ENCODE measurements at places on chromosomes 16 and 17. TPM values are rescaled to one million over a fixed set of nuclear protein-coding genes. Genes with fewer than 3 reads are reported as not detected.

DNA sequence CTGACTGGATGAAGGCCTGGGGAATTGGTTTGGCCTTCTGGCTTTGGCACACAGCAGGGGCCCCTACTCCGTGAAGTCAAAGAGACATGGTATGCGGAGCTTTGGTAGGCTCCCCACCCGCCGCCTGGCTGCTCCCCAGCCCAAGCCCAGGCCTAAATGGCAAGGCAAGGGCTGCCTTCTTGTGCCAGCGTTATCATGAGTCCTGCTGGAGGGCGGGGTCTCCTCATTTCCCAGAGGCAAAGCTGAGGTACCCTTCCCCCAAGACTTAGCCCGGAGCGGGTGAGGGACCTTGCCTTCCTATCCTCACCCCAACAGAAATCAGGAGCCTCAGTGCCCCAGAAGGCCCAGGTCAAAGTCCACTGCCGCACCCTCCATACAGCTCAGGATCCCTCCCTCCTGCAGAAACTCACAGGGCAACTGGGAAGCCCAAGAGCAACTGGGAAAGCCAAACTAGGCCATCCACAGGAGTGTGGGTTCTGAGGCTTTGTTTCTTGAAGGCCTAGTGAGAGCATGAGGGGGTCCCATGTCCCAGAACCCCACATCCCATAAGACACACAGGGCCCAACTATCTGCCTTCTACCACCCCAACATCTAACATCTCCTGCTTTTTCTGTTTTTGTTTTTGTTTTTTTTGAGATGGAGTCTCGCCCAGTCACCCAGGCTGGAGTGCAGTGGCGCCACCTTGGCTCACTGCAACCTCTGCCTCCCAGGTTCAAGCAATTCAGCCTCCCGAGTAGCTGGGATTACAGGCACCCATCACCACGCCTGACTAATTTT, 9.3 kb downstream of the PGAP3 start:
- DNase-seq: no peak
- H3K36me3 ChIP-seq: no peaks in the 10 kb centered on the region

- no peak overlapping the region for H3K27ac ChIP-seq
- no peaks in the 10 kb centered on the region for H3K27me3 ChIP-seq
- H3K4me3 ChIP-seq: no peak overlapping the region
- no peak for DNase-seq
Observed at GRCh38 chr17:17941015-17941414, 31.2 kb downstream of the TOM1L2 start.

DNA sequence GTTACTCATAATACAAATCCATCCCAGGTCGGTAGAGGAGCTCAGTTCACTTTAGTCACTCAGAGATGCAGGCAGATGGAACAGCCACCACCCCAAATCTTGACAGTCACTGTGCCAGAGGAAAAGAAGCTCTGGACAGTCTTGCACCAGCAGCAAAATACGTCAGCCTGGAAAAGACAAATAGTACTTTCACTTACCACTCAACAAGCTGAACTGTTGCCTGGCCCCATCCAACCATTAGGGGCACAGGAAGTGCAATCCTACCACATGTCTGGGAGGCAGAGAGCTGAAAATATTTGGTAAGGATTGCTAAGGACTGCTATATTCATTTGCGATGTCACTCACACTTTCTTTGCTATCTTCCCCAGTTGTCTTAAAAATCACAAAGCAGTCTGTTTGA, 239.1 kb upstream of the TOX3 start:
- H3K36me3 ChIP-seq: no peaks in the 10 kb centered on the region
- no peaks in the 10 kb centered on the region for H3K27me3 ChIP-seq
- no peak overlapping the region for H3K4me3 ChIP-seq
- H3K27ac ChIP-seq: no peak overlapping the region

- no peak for DNase-seq
- H3K27me3 ChIP-seq: no peaks in the 10 kb centered on the region
- no peaks in the 10 kb centered on the region for H3K36me3 ChIP-seq
- H3K4me3 ChIP-seq: no peak overlapping the region
- no peak overlapping the region for H3K27ac ChIP-seq
Observed at GRCh38 chr16:63617047-63617989, 1504.5 kb downstream of the CDH11 start.

DNA sequence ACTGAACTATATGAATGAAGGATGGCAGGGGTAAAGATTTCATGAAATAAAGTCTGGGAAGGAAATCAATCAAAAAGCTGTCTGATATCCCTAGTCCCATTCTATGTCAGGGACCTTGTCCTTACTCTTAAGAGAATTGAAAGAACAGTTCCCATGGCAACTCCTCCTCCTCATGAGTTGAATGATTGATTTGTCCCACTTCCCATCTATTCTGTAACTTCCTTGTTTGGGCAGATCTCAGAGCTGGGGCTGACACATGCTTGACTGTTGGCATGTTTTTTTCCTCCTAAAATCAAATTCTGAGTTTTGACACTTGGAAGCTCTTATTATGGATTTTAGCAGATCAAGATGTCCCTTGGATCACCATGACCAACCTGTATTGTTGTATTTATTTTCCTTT, 1138.6 kb upstream of the CDH8 start:
- H3K4me1 ChIP-seq: no peaks in the 10 kb centered on the region
- no peaks in the 10 kb centered on the region for H3K27me3 ChIP-seq
- no peaks in the 10 kb centered on the region for H3K36me3 ChIP-seq
- no peak overlapping the region for H3K4me3 ChIP-seq
- DNase-seq: no peak

DNA sequence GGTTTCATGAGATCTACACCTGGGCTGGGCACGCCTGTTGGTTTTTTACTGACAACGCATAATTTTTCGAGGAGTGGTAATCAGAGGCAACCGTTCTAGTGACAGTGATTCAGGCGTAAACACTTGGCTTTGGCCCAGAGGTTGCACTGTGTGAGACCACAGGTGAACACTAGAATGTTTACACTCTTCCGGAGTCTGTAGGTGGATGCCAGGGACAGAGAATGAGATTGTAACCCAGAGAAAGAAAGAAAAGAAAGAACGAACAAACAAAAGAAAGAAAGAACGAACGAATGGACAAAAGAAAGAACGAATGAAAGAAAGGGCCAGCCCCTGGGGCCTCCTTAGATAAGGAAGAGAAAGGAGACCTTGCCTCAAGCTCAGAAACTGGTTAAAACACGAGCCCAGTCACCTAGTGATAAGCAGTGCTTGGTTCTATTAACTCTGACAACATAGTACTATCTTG, 113.2 kb downstream of the PRKCB start:
- peak; percentile 73 for DNase-seq
- peaks cover 62% of the 10 kb centered on the region for H3K4me1 ChIP-seq
- H3K27ac ChIP-seq: peak overlapping the region; percentile 68

DNA sequence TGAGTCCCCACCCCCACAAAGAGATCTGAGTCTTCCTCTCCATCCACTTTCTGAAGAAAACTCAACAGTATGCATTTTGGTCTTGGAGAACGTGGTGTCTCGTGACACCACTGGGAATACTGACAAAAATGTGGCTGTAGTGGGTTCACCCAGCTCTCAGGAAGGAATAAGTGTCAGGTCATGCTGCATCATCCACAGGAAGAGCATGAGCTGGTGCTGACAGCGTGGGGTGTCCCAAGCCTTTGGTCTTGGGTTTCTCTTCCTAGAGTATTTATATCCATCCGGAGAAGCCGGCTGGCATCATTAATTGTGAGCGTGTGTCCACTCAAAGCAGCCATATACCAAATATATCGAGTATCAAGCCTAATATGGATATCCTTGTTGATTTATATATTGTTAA, 55.9 kb downstream of the C17orf67 start:
- no peak overlapping the region for H3K4me3 ChIP-seq
- H3K4me1 ChIP-seq: peaks cover 18% of the 10 kb centered on the region
- no peaks in the 10 kb centered on the region for H3K27me3 ChIP-seq
- no peak overlapping the region for H3K27ac ChIP-seq
- no peak for DNase-seq
- no peaks in the 10 kb centered on the region for H3K36me3 ChIP-seq

GRCh38 chr17:7113273-7114071, 1.1 kb downstream of the ASGR2 start:
- H3K4me1 ChIP-seq: peaks cover 7% of the 10 kb centered on the region
- no peaks in the 10 kb centered on the region for H3K27me3 ChIP-seq
- H3K4me3 ChIP-seq: no peak overlapping the region
- no peaks in the 10 kb centered on the region for H3K36me3 ChIP-seq

DNA sequence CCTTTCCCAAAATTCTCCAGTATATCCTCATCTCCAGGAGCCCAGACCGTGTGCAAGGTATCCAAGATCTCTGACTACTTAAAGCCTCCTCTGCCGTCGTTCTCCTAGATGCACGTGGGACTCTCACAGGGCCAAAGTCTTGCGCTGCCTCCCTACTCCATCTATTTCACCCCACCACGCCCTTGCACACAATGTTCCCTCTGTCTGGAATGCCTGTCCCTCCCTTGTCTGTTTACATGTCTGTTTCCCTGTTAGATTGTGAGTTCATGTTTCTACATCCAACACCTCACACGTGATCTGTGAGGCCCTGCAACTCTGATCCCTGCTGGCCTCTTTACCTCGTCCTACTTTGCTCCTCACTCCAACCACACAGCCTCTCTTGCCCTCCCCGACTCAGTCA, 4.9 kb upstream of the FZD2 start:
- H3K4me1 ChIP-seq: peaks cover 3% of the 10 kb centered on the region
- H3K27me3 ChIP-seq: peaks cover 11% of the 10 kb centered on the region
- H3K36me3 ChIP-seq: no peaks in the 10 kb centered on the region

- no peak overlapping the region for H3K4me3 ChIP-seq
- H3K27me3 ChIP-seq: no peaks in the 10 kb centered on the region
- DNase-seq: no peak
Observed at GRCh38 chr17:81456091-81456490, 56.5 kb downstream of the ACTG1 start.

DNA sequence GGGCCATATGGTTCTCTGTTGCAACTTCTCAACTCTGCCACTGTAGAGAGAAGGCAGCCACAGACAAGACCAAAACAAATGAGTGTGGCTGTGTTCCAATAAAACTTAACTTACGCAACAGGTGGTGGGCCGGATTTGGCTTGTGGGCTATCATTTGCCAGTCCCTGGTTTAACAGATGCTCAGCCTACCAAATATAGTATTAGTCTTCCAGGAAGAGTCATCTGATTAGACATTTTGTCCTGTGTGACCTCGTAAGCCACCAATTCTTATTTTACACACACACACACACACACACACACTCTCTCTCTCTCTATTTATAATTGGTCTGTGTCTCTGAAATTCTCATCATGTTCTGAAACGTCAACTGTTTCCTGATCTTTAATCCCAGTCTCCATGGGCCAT, 245.9 kb downstream of the XYLT1 start:
- DNase-seq: no peak
- H3K4me3 ChIP-seq: no peak overlapping the region
- H3K27me3 ChIP-seq: no peaks in the 10 kb centered on the region
- H3K4me1 ChIP-seq: no peaks in the 10 kb centered on the region
- no peaks in the 10 kb centered on the region for H3K36me3 ChIP-seq

DNA sequence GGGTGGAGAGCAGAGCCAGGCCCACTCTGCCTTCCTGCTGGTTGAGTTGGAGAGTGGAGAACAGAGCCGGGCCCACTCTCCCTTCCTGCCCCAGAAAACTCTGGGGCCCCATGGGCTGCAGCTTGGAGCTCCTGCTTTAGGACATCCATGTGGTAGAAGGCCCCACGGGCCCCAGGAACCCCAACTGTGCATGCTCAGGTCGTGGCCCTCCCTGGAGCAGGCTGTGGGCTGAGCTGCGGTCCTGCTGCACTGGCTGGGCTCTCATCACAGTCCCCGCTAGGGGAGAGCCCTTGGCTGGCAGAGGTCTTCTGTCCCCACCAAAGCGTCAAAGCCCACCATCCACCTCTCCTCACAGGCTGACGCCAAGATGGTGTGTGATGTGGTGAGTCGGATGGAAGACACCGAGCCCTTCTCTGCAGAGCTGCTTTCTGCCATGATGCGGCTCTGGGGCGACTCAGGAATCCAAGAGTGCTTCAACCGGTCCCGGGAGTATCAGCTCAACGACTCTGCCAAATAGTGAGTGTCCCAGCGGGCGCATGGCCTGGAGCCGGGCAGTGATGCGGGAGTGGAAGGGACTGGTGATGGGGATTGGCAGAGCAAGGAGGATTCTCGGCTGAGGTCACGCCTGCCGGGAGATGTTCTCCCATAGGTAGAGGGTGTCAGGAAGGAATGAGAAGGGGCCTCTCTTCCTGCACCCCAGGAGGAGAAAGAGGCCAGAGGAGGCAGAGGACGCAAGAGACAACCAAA, 96.9 kb downstream of the AMFR start:
- H3K36me3 ChIP-seq: no peaks in the 10 kb centered on the region
- no peak overlapping the region for H3K4me3 ChIP-seq
- H3K27me3 ChIP-seq: no peaks in the 10 kb centered on the region
- H3K27ac ChIP-seq: no peak overlapping the region
- no peak for DNase-seq
- H3K4me1 ChIP-seq: no peaks in the 10 kb centered on the region

DNA sequence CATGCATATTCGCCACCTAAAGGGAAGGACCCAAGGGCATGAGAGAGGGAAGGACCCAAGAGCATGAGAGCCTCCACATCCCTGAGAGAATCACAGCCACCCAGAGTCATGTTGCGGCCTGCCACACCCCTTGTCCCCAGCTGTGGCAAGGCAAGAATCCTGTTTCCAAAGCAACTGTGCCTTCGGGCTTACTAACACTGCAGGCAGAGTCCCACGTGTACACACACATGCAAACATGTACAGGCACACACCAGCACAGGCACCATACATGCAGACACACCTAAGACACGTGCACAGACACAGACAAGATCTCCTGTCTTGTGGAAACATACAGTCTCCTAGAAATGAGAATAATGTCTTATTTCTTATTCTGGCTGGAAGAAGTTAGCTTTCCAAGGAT, 92.4 kb upstream of the CDYL2 start:
- H3K4me1 ChIP-seq: no peaks in the 10 kb centered on the region
- no peak for DNase-seq
- H3K27ac ChIP-seq: no peak overlapping the region

GRCh38 chr17:59963738-59964481, 630 bp downstream of the RNFT1 start:
- peak overlapping the region; percentile 84 for H3K27ac ChIP-seq
- no peaks in the 10 kb centered on the region for H3K36me3 ChIP-seq
- DNase-seq: no peak
- H3K27me3 ChIP-seq: no peaks in the 10 kb centered on the region
- H3K4me3 ChIP-seq: peak overlapping the region; percentile 92
- H3K4me1 ChIP-seq: peaks cover 18% of the 10 kb centered on the region

DNA sequence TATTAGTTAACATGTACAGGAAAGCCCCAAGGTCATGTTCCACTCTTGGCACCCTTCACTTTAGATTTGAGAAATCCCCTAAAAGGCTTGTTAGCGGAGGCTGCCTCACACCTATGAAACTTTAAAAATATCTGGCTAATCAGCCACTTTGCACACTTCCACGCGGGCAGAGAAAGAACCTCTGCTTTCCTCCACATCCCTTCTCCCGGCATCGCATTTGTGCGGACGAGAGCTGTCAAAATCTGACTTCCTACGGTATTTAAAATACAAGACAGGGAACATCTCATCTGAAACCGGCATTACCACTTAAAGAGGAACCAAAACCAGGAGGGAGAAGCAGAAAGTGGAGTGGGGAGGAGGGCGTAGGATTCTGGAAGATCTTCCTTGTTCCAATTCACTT, 422.3 kb downstream of the TMEM114 start:
- no peaks in the 10 kb centered on the region for H3K36me3 ChIP-seq
- no peak overlapping the region for H3K27ac ChIP-seq
- H3K4me3 ChIP-seq: no peak overlapping the region
- DNase-seq: no peak
- no peaks in the 10 kb centered on the region for H3K4me1 ChIP-seq
- no peaks in the 10 kb centered on the region for H3K27me3 ChIP-seq

TMEM231 gene
- total RNA-seq: 2.7 TPM

ZNF764 gene
- 20.7 TPM for total RNA-seq

FADS6 gene
- total RNA-seq: not detected

NUPR1 gene
- total RNA-seq: not detected

ESRP2 gene
- not detected for total RNA-seq

GRAP gene
- total RNA-seq: 31.9 TPM

MYBBP1A gene
- total RNA-seq: 59.8 TPM

C16orf92 gene
- not detected for total RNA-seq

CHMP6 gene
- 26.4 TPM for total RNA-seq

CLDN7 gene
- 0.32 TPM for total RNA-seq

USP6 gene
- not detected for total RNA-seq

TBKBP1 gene
- 3.9 TPM for total RNA-seq
